Colonic mucosa (tissue), 4 donors: ENCODE measurements at places on chromosomes 4 and X.
A peak's percentile ranks its signal among the peaks of the same experiment; 100 is the strongest.

- no peak overlapping the region for H3K27ac ChIP-seq
- H3K27me3 ChIP-seq = no peaks in the 10 kb centered on the region
- no peak overlapping the region for H3K4me3 ChIP-seq
- no peaks in the 10 kb centered on the region for H3K36me3 ChIP-seq
Observed at GRCh38 chr4:152734015-152734698, 45.4 kb downstream of the TIGD4 start.

- no peaks in the 10 kb centered on the region for H3K27me3 ChIP-seq
- H3K27ac ChIP-seq = no peak overlapping the region
- DNase-seq = no peak
- no peak overlapping the region for H3K4me3 ChIP-seq
- no peaks in the 10 kb centered on the region for H3K4me1 ChIP-seq
Observed at GRCh38 chrX:21725916-21726315, 32.0 kb downstream of the SMPX start.

- H3K27me3 ChIP-seq = no peaks in the 10 kb centered on the region
- no peaks in the 10 kb centered on the region for H3K4me1 ChIP-seq
- H3K36me3 ChIP-seq = no peaks in the 10 kb centered on the region
- DNase-seq = no peak
Observed at GRCh38 chr4:128332081-128332480, 44.5 kb upstream of the PGRMC2 start.

GRCh38 chr4:41455206-41455605 lies 82.8 kb upstream of the LIMCH1 start:
- H3K4me1 ChIP-seq = no peaks in the 10 kb centered on the region
- no peak overlapping the region for H3K4me3 ChIP-seq
- no peaks in the 10 kb centered on the region for H3K27me3 ChIP-seq
- DNase-seq = no peak
- no peak overlapping the region for H3K27ac ChIP-seq

DNA sequence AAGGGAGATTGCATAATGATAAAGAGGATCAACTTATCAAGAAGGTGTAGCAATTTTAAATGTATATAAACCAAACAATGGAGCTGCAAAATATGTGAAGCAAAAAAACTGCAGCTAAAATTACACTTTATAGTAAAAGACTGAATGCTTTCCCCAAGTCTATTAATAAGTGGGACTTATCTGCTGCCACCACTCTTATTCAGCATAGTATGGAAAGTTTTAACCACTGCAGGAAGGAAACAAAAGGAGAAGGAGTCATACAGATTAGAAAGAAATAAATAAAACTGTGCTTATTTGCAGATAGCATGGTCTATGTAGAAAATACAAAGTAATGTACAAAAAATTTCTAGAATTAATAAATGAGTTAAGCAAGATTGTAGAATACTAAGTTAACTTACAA lies 94.1 kb upstream of the GK2 start:
- no peaks in the 10 kb centered on the region for H3K36me3 ChIP-seq
- DNase-seq = no peak
- no peaks in the 10 kb centered on the region for H3K4me1 ChIP-seq
- no peak overlapping the region for H3K27ac ChIP-seq

DNA sequence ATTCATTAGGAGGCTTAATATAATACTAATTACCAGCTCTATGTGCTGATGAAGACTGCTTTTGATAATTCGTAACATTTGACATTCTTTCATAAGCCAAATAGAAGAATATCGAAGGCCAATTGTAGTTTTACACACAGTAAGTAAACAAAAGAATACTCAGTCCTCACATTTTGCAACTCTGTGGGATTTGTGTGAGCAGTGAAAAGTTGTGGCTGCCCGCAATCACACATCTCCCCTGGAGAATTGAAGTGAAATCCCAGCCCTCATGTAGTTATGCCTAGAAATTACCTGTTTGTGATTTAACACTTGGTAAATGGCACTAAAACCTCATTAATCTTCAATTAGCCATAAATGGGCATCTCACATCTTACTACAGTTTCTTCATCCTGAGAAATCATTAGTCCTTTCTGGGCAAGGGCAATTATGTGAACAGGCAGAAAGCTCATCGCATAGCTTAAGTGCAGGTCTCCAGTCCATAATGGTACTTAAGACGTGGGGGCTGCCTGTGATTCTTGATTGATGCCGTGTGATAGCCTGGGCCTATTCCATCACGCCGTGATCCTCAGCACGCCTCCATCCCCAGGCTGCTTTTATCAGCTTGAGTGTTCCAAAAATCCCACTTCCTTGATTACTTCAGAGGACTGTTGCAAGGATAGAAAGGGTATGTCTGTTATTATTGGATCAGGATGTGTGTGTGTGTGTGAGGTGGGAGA lies 97.9 kb upstream of the METTL14 start:
- H3K27ac ChIP-seq = no peak overlapping the region
- DNase-seq = no peak
- no peaks in the 10 kb centered on the region for H3K4me1 ChIP-seq
- H3K27me3 ChIP-seq = no peaks in the 10 kb centered on the region
- H3K36me3 ChIP-seq = no peaks in the 10 kb centered on the region

DNA sequence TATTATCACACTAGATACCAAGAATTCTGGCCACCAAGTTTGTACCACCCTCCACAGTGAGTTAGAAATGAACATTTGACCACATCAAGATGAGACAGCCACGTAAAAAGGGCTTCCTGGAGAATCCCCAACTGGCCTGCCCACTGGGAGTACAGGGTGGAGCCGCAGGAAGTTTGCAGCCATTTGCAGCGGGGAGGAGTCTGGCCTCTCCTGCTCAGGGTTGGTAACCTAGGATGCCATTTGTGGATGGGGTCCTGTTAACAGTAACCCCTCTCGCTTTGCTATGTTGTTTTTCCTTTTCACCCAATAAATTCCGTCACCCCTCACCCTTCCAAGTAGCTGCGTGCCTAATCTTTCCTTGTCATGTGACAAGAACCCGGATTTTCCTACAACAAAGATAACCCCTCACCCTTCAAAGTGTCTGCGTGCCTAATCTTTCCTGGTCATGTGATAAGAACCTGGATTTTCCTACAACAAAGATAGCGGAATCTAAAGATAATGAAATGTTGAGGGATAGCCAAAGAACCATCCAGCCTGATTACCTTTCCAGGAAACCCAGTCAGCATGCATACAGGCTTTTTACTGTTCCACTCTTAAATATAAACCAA lies 245.4 kb downstream of the NAF1 start:
- no peak overlapping the region for H3K4me3 ChIP-seq
- no peak overlapping the region for H3K27ac ChIP-seq
- no peaks in the 10 kb centered on the region for H3K36me3 ChIP-seq

DNA sequence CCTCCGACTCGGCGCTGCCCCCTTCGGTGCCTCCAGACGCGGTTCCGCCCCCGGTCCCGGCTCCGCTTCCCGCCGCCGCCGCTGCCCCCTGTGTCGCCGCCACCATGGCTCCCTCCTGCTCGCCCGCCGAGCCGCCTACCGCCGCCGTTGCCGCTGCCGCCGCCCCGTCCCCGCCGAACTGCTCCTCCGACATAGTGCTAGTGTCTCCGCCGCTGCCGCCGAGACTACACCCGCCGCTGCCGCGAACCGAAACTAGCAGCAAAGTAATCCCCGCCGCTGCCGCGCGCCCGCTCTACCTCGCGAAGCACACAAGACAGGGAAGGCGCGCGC lies 340 bp downstream of the HNRNPD start:
- peak overlapping the region; percentile 98 for H3K27ac ChIP-seq
- peak overlapping the region; percentile 59 for H3K4me3 ChIP-seq
- H3K36me3 ChIP-seq = no peaks in the 10 kb centered on the region
- DNase-seq = no peak

- no peak overlapping the region for H3K27ac ChIP-seq
- H3K36me3 ChIP-seq = no peaks in the 10 kb centered on the region
- no peaks in the 10 kb centered on the region for H3K27me3 ChIP-seq
- DNase-seq = no peak
- no peaks in the 10 kb centered on the region for H3K4me1 ChIP-seq
- no peak overlapping the region for H3K4me3 ChIP-seq
Observed at GRCh38 chr4:7201420-7202305, 9.3 kb downstream of the SORCS2 start.

DNA sequence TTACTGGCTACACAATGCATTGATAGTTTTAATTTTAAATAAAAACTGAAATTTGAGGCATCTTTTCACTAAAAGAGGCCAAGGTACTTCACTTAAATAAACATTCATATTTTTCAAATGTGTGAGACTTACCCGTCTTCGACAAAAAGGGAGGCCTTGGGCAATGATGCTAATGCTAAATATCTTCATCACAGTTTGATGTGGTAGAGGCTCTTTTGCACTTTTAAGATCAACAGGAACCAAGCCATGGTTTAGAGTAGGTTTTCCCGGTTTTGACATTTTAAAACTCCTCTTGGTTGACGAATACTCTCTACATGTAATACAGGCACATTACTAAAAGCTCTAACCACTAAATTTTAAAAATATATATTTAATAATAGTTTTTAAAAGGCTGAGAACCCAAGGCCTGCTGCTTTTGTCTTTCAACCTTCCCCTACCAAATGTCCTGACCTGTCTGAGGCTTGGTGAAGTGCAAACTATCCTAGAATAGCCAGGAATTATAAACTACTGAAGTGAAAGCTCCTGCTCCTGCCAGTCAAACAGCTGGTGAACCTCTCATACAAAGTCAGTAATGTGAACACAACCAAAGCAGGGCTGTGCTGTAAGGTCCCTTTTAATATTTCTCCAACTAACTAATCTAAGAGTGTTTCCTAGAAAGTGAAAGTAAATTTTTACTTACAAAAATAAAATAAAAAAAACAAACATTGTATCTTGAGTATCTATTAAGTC lies 153.7 kb downstream of the FBXW7 start:
- no peaks in the 10 kb centered on the region for H3K27me3 ChIP-seq
- no peak for DNase-seq
- H3K4me1 ChIP-seq = no peaks in the 10 kb centered on the region
- no peak overlapping the region for H3K4me3 ChIP-seq
- peak overlapping the region; percentile 3 for H3K27ac ChIP-seq

DNA sequence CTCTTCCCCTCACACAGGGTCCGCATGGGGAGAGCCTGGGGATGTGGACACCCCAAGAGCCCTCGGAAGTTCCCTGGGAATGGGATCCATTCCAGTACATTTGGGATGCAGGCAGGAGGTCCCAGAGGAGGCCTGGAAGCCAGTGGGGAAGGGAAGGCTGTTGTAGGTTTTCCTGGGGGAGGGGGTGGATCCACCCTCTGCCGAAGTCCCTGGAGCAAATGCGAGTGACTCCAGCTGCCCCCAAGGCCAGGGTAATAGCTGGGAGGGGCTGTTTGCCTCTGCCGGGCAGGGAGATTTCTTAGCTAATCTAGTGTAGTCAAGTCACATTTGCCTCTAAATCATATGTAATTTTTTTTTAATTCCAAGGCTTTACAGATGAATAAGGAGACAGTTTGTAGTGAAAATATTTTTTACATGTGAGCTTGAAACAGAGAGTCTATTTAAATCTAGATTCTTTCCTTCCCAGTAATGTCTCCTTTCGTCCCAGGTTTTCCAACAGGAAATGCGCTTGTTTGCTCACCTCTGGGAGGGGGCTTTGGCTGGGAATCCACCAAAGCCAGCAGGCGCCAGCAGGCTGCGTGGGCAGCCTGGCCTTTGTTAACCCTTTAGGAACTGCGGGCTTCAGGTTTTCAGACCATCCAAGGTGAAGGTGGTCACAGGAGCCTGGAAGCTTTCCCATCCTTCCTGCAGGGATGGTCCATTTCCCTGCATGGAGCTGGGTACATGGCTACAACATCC lies 26.8 kb downstream of the SH3TC1 start:
- H3K27ac ChIP-seq = no peak overlapping the region
- no peaks in the 10 kb centered on the region for H3K36me3 ChIP-seq
- H3K4me3 ChIP-seq = no peak overlapping the region

- no peak for DNase-seq
- no peak overlapping the region for H3K4me3 ChIP-seq
- no peak overlapping the region for H3K27ac ChIP-seq
- no peaks in the 10 kb centered on the region for H3K4me1 ChIP-seq
- no peaks in the 10 kb centered on the region for H3K27me3 ChIP-seq
Observed at GRCh38 chr4:95637043-95637600, 88.3 kb upstream of the UNC5C start.

DNA sequence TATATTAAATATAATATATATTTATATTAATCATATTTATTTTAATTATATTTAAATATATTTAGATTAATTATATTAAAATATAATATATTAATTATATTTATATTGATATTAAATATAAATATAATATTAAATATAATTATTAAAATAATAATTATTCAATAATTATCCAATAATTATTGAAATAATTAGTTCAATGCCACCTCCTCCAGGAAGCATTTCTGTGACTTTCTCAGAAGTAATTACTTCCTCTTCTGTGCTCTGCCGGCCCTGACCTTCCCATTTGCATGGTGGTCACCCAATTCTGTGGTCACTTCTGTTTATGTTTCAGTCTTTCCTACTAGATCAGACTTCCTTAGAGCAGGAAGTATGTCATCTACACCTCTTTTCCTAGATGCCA lies 45.8 kb downstream of the EVC2 start:
- DNase-seq = no peak
- H3K36me3 ChIP-seq = no peaks in the 10 kb centered on the region
- H3K4me1 ChIP-seq = no peaks in the 10 kb centered on the region
- H3K27ac ChIP-seq = no peak overlapping the region
- H3K27me3 ChIP-seq = no peaks in the 10 kb centered on the region

DNA sequence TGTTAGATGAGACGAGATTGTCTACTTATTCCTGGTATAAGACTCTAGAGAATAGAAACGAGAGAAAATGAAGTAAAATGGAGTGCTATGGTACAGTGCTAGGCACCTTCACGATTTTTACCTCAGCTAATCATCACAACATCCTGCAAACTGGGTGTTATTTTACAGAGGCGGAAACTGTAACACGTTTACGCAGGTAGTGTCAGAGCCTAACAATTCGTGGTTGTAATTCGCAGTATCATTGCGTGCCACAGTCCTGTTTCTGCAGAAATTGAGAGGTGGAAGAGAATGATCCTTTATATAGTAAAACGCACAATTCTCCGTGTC lies 383 bp upstream of the TBC1D19 start:
- DNase-seq = no peak
- no peaks in the 10 kb centered on the region for H3K36me3 ChIP-seq

- no peak overlapping the region for H3K27ac ChIP-seq
- H3K4me3 ChIP-seq = no peak overlapping the region
- DNase-seq = no peak
- H3K27me3 ChIP-seq = no peaks in the 10 kb centered on the region
- H3K36me3 ChIP-seq = no peaks in the 10 kb centered on the region
Observed at GRCh38 chr4:161208564-161208963, 955.2 kb downstream of the FSTL5 start.

DNA sequence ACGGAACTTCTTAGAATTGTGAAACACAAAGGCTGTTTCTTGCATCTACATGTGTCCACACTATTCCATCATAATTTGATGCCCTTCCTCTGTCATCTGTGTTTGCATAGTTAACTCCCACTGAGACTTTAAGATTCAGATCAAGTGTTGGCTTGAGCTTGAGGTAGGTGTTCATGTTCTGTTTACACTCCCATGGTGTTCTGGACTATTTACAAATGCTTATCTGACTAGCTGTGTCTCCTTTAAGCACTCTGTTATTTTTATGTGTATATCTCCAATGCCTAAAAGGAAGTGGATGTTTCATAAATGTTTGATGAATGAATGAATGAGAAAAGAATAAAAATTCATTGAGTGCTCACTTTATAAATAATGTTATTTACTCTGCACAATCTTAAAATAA lies 622.7 kb downstream of the RAB28 start:
- DNase-seq = no peak
- H3K27me3 ChIP-seq = no peaks in the 10 kb centered on the region
- H3K27ac ChIP-seq = no peak overlapping the region
- H3K4me3 ChIP-seq = no peak overlapping the region
- H3K36me3 ChIP-seq = no peaks in the 10 kb centered on the region
